ENCODE measurements at places on chromosomes 2 and 18.

DNA sequence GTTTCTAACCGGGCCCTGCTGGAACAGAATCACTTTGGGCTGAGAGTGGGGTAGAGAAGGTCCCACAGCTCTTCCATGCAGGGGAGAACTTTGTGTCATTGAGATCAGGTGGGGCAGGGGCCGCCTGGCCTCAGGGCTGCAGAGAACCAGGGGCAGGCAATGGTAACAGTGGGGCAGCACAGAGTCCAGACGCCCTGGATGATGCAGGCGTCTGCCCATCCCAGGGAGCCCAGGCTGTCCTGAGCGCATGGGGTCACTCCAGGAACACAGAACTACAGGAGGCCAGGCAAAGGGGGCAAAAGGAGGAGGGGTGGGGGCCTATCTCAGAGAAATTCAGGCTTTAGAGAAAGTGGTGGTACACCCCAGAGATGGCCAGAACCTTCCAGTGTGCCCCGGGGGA is 121.3 kb downstream of the NDUFA10 start:
- DNase-seq, result no peak

- no peak for DNase-seq
Observed at GRCh38 chr2:23620841-23621341, 235.9 kb downstream of the KLHL29 start.

- peak; percentile 71 for DNase-seq
Observed at GRCh38 chr2:181742922-181743722, 62.8 kb upstream of the NEUROD1 start.

- no peak for DNase-seq
Observed at GRCh38 chr2:68837164-68837860, 33.9 kb downstream of the BMP10 start.

- DNase-seq, result no peak
Observed at GRCh38 chr2:64062840-64063239, 43.6 kb upstream of the VPS54 start.

DNA sequence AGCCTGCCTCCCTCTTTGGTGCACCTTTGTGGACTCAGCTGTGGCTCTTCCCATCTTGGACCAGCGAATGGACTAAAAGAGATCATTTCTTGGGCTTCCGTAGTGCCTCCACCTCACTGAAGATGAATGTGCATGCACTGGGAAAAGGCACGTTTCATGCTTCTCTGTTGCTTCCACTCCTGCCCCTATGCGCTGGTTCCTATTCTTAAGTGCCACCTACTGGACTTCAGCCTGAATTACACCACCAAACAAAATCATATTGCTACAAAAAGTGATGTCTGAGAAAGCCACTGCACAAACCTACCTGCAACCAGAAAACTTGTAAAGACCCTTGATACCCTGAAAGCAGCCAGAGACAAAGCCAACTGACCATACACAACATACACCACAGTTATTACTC is 695.6 kb downstream of the TSN start:
- no peak for DNase-seq

DNA sequence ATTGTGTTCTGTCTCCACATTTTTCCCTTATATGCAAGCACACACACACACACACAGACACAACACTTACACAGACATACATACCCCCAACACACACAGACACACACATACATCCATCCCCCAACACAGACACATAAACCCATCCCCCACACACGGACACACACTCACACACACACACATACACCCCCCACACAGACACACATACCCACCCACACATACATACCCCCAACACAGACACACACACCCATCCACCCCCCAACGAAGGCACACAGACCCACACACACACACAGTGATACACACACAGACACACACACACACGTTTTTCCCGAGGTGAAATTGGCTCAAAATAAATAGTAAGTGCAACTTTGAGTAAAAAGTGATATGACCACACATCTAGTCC is 41.6 kb upstream of the CUL3 start:
- DNase-seq, result no peak
